T-helper 1 cell (primary cell): ENCODE measurements at places on chromosomes 13 and 19.

DNA sequence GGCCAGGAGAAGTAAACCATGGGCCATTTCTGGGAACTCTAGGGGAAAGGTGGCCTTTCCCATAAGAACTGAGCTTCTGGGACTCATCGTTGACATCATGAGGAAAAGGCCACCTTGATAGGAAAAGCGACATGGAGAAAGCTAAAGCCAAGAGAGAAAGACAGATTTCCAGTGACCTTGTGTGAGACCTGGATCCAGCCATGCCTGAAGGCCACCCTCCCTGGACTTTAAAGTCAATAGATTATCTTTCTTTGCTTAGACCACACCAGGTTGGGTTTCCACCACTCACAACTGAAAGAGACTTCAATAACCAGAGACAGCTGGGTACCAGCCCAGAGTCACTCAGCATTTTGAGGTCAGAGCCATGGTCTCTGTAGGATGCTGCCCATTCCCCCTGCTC is 3.5 kb downstream of the CYP4F2 start:
- no peak for DNase-seq

DNA sequence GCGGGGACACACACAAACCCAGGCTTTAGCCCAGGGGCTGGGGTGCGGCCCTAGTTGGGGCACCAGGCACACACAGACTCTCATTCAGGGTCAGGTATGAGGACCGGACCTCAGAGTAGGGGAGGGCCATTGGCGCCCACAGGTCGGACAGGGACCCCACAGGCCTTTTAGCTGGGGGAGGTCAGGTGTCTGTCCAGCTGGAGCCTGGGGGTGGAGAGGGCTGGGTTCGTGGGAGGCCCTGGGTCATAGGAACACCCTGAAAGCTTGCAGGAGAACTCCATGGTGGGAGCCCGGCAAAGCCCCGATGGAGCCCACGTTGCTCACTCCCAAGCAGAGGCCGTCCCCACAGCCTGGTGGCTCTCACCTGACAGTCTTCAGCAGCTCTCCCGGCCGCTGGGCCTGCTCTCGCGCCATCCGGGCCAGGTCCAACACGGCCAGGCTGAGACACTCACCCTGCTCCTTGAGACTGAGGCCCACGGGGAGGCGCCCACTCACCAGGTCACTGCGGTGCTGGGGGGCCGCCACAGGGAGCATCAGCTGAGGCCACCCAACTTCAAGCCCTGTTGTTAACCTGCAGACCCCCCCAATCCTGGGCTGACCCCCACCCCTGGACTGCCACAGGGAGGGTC is 5.0 kb downstream of the JAK3 start:
- no peak for DNase-seq

DNA sequence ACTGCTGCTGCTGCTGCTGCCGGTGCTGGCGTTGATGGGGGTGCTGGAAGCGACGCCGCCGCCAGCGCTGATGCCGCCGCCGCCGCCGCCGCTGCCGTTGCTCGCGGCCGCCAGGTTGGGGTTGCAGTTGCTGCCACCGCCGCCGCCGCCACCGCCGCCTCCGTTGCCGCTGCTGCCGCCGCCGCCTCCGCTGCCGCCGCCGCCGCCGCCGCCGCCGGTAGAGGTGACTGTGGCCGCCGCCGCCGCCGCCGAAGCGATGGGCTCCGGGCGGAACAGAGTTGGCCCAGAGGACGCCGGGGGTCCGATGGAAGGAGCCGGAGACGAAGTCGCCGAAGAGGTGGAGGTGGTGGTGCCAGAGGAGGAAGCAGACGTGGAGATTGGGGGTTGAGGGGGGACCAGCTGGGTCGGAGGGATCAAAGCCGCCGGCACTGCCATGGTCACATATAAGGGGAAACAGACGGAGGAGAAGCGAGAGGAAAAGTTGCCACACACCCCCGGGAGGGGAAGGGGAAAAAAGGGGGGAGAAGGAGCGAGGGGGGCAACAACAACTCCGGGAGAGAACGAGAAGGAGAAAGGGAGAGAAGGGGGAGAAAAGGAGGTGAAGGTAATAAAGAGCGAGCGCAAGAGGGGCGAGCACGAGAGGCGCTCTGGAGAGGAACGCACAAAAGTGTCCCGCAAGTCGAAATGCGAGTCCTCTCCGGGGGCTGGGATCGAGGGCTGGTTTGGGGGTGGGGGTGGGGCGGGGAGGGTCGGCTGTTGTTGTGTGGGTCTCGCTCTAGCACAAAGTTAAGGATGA is 471 bp downstream of the DACH1 start:
- no peak for DNase-seq

DNA sequence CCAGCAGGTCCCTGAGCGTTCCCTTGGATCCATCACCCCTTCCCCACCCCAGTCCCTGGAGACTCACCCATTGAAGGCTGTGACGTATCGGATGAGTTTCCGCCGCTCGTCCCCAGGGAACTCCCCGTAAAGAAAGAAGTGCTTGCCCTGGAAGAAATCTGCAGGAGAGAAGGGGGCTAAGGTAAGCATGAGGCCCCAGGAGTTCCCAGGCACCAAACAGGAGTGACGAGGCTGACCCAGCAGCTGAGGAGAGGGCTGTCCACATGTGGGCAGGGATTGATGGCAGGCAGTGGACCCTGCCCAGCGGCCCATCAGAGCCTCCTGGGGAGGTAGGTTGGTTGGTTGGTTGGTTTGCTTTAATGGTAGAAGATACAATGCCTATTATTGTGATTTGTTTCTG is 11.1 kb downstream of the ZNF575 start:
- no peak for DNase-seq

DNA sequence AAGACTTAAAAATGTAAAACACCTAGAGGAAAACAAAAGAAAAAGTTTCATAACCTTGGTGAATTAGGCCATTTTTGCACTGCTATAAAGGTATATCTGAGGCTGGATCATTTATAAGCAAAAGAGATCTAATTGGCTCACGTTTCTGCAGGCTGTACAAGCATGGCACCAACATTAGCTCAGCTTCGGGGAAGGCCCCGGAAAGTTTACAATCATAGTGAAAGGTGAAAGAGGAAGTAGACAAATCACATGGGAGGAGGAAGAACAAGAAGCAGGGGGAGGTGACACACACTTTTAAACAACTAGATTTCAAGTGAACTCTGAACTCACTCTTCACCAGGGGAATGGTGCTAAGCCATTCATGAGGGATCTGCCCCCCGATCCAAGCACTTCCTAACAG is 1358.5 kb upstream of the PCDH9 start:
- no peak for DNase-seq
